BE2C (cell line): ENCODE measurements at places on chromosomes 1 and 21.

DNA sequence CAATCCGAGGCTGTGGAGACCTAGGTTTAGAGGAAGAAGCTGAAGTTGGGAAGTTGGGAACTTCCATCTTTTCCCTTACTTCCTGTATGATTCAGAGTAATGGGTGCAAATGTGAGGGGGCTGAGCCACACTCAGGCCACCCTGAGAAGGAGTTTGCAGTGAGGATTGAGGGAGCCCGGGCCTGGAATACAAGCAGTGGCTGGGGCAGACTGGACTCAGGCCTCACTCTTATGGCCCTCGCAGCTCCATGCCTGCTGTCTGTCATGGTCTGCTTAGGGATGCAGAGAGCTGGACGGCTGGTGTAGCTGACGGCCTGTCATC, 73.7 kb upstream of the RAB4A start:
- DNase-seq, result no peak

GRCh38 chr1:64006276-64007051, 197.0 kb upstream of the UBE2U start:
- no peak for DNase-seq

DNA sequence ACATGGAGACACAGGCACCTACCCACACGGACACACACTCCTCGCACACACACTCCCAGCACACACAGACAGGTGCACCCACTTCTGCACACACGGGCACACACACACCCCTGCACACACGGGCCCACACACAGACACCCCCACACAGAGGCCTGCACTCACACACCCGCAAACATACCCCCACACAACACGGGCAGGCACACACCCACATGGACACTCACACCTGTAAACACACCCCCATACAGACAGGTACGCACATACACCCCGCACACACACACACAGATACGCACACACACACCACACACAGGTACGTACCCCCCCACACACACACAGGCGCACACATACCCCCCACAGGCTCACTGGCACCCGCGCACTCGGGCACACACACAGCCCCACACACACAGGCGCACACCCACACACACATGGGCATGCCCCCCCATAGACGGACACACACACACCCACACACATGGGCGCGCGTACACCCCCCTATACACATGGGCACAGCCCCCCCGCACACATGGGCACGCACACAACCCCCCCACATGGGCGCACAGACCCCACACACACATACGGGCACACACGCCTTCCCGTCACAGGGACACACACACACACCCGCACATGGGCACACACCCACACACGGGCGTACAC, 6.1 kb downstream of the ATAD3A start:
- no peak for DNase-seq

GRCh38 chr1:232463225-232463624, 166.7 kb downstream of the SIPA1L2 start:
- no peak for DNase-seq

DNA sequence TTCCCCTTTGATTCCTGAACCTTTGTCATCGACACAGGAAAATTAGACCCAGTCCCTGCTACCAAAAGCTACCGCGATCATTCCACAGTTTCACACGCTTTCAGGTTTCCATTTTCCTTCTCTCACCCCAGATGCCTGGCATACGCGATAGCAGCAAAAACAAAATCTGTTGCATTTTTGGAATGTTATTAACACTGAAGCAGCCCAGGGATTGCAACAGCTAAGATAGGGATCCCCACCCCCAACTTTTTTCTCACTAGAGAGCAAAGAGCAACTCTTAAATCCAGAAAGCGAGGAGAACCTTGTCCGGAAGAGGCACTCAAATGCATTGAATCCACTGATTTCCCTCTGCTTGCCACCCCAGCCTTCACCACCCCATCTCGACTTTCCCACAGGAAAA, 8.9 kb downstream of the OVAAL start:
- no peak for DNase-seq

DNA sequence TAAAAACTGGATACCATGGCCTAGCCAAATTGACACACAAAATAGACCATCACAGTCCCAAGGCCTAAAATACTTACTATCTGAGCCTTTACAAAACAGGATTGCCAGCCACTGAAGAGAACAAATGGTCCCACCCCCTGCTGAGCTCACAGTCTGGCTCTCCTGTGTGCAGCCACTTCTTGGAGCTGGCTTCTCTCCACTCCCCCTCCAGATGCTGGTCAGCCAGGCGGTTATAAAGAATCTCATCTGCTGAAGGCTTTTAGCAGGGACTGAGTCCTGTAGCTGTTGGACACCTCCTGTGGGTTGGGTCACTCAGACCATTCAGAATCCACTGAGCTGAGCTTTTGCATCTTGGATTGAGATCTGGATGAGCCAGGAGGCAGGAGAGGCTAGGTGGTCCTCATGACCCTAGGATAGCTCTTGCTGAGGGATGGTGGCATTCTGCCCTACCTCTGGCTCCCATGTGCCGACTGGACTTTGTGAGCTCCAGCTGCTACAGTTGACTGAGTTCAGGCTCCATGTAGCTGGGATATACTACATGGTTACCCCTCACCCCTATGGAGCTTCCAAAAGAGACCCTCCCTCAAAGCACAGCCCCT, 16.1 kb downstream of the OXCT2 start:
- DNase-seq, result no peak

GRCh38 chr1:111191496-111191895, 8.9 kb downstream of the DENND2D start:
- no peak for DNase-seq
